ENCODE measurements at places on chromosomes 16 and 17.

DNA sequence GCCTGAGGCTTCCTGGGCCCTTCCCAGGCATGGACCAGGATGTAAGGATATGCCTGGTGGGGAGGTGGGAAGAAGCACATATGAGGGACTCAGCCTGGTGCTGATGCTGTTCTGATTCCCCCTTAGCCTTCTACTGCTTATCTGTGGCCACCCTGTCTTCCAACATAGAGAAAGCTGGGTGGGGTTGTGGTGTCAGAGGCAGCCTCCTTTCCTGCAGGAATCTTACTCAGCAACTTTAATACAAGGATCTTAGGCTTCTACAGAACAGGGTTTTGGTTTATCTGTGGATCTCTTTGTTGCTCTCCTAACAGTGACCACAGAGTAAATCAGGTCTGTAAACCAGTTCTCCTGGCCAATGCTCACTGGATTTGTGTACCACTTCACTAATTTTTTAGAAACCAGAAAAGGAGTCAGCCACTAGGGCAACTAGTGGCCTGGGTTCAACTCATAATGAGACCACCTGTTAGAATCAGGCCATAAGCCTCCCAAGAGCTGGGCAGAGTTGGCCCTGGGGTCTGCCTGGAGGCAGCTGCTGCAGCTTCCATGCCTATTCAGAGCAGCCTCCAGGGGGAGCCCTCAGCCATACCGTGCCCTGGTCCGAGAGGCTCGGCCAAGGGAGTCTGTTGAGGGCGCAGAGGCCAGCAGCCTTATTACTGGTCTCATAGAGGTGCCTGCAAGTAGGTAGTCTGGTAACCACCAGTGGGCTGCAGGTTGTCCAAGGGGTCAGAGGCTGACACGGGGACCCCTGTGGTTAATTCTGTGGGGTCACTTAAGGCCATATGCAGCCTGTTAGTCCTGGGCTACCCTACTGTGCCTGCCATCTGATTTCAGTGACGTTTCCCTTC is 7.1 kb downstream of the HAS3 start:
- peak; percentile 81 for DNase-seq

- DNase-seq = no peak
Measured at GRCh38 chr16:21953541-21953902, 361 bp downstream of the UQCRC2 start.

GRCh38 chr16:79876332-79876730 is 275.8 kb upstream of the MAF start:
- no peak for DNase-seq

GRCh38 chr16:87422106-87422505 is 30.0 kb downstream of the MAP1LC3B start:
- no peak for DNase-seq

DNA sequence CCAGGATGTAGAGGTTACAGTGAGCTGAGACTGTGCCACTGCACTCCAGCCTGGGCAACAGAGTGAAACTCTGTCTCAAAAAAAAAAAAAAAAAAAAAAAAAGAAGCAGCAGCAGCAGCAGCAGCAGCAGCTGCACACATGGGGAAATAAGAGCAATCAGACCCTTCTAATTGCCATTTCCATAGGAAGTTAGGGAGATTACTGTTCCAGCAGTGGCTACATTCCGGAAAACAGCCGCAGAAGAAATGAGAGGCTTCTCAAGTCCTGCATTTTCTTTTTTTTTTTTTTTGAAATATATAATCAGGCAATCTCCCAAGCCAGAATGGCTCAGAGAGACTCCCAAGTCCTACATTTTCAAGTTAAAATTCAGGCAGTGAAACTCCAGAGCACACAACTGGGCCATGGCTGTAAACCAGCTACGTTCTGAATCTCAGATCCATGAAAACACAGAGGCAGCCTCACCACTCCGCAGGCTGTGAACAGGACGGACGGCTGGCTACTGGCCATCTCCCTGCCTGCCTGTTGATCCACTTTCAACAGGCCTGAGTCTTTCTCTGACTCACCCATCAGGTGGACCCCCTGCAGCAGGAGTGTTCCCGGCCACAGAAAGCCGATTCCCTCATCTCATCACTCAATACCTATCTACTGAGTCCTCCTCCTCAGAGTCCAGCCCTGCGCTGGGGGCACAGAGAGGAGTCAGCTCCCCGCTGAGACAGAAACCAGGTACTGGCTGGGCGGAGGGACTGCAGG is 15.0 kb downstream of the TRPV1 start:
- DNase-seq = no peak

DNA sequence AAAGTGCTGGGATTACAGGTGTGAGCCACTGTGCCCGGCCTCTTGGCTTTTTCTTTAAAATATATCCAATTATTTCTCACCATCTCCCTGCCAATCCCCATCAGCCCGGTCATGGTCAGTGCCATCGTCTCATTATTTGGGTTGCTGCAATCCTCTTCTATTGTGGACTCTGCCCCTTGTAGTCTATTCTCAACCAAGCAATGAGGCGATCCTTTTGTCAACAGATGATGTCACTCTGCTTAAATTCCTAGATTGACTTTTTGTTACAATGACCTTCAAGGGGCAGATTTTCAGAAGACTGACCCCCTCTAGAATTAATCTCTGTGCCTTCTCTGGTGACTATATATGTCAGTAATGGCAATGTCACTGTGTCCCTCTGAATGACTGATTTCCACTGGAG is 384.7 kb downstream of the UTP18 start:
- no peak for DNase-seq

DNA sequence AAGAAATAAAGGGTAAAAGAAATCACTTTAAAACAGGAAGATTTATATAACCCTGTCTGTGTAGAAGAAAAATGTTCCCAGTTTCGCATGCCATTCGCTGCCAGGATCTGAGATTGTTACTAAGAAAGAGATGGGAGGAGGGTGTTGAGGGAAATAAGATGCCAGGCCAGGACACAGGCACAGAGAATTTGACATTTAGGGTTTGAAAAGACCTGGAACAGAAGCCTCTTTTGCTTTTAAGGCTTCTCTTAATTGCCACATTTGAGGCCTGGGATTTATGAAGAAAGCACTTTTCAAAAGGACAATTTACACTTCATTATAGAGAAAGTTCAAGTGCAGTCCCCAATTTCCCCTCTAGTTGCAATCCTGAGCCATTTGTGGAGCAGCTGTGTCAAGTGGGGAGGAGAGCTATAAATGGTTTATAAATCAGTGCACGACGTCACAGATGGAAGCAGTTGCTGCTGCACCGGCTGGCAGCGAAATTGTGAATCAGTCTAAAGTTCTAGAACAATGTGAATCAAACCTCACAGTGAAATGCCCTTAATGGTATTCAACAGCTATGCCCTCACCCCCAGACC is 26.5 kb upstream of the C16orf87 start:
- DNase-seq = peak; percentile 56

GRCh38 chr17:301681-302299 is 50.8 kb downstream of the RPH3AL start:
- no peak for DNase-seq

DNA sequence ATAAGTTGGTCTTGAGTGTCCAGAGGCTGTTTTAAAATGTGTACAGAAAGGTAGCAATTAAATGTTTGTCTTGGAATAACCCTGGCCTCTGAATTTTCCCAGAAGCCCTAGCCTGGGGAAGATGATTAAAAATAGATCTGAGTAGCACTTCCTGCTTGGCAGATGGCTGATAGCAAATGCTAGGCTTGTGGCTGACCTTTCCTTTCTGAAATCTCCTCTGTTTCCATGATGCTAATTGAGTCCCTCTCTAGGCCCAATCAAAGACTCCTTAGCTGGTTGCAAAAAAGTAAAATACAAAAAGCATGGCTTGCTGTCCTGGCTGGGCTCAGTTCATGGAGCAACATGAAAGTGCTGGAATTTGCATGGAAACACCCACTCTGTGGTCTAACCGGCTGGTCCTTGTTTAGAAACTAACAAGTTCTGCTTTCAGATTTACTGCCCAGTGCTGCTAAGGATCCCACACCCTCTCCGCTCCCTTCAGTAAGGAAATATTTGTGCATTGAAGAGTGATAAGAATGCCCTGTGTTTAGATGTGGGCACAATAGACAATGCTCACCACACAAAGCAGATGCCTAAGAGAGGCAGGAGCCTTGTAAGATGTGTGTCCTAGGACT is 40.8 kb downstream of the YPEL2 start:
- no peak for DNase-seq

- DNase-seq = no peak
Measured at GRCh38 chr16:85084841-85085510, 27.3 kb downstream of the CIBAR2 start.

DNA sequence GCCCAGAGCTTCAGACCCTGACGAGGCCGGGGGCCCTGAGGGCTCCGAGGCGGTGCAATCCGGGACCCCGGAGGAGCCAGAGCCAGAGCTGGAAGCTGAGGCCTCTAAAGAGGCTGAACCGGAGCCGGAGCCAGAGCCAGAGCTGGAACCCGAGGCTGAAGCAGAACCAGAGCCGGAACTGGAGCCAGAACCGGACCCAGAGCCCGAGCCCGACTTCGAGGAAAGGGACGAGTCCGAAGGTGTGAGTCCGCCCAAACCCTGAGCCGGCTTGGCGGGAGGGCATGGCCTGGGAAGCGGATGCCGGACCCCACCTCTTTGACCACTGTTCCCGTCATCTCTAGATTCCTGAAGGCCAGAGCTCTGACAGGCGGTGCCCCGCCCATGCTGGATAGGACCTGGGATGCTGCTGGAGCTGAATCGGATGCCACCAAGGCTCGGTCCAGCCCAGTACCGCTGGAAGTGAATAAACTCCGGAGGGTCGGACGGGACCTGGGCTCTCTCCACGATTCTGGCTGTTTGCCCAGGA is 4.4 kb downstream of the NOL3 start:
- DNase-seq = no peak

DNA sequence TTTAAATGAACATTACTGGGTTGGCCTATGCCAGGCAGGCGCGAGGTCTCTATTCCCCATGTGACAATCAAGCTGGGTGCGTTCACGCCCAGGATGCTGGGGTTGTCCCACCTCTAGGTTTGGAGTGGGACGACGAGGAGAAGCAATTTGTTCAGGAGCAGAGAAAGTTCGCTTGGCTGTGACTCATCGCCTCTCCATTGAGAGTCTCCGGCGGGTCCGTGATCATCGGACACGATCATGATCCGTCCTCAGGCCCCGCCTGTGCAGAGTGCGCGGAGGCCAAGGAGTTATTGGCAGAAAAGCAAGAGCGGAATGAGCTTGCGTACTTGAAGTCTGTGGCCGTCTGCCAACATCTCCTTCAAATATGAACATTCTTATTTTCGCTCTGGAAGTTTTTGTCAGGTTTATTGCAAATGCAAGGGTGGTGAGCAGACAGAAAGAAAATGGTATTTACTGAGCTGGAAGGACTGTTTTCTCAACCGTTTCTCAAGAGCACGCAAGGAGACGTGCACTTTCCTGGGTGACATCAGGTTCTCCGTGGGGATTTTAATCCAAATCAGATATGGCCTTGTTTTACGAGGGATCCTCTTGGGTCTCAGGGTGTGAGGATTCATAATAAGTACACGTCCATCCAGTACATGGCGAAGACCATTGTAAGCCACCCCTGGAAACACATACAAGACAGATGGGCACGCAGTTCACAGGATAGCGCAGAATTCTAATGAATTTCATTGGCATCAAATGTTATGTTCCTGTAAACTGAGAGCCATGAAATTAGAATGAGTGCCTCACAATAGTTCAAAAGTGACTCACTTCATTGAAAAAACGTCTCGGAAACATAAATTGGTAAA is 70.1 kb upstream of the CREBBP start:
- no peak for DNase-seq

GRCh38 chr16:1460602-1461138 is 14.2 kb downstream of the CLCN7 start:
- DNase-seq = no peak

- no peak for DNase-seq
Measured at GRCh38 chr16:6165330-6165979, 1067.9 kb upstream of the EEF2KMT start.

- peak; percentile 29 for DNase-seq
Measured at GRCh38 chr16:35492225-35492624, 2032.8 kb downstream of the TP53TG3F start.

DNA sequence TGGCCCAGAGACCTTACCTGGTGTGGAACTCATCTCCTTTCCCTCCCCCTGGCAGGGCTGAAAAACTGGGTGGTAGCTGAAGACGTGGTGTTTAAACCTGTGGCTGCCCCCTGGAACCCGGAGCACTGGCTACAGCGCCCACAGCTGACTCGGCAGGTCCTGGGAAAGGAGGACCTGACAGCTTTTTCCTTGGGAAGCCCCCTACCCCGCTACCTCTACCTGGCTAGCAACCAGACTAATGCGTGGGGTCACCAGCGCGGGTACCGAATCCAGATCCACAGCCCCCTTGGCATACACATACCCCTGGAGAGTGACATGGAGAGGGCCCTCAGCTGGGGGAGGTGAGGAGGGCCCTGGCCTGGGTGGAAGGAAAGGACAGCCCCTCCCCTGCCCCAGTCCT is 2.0 kb upstream of the AOC3 start:
- DNase-seq = no peak

DNA sequence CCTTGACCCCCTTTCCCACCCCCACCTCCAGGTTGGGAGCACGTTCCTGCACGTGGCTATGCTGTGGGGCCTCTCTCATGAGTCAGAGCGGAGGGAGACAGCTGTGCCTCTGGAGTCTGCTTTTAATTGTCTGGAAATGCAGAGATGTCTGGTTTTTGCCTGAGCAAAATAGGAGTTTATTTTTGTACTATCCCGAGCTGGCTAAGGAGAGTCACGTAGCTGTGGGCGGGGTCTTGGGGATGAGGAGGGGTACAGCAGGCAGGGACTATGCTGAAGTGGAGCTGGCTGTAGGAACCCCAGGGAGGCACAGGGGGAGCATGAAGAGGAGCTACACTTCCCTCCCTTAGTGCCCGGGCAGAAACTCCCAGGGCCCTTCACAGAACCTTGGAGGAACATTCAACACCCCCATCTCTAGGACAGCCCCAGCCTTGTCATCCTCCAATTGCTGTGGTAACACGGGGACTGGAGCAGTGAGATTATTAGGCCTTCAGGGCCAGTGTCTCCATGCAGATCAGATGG is 44.7 kb upstream of the LGALS9 start:
- DNase-seq = no peak

GRCh38 chr16:82340531-82340930 is 170.5 kb upstream of the MPHOSPH6 start:
- no peak for DNase-seq

GRCh38 chr16:86575095-86575685 is 3.2 kb upstream of the FOXL1 start:
- no peak for DNase-seq

GRCh38 chr16:87918866-87919680 is 17.3 kb downstream of the CA5A start:
- DNase-seq = no peak
